Glutamatergic neuron (in vitro differentiated cells): ENCODE measurements at places on chromosomes 5 and 9. TPM values are rescaled to one million over a fixed set of nuclear protein-coding genes. Genes with fewer than 3 reads are reported as not detected.

Gene INSL4
- not detected for total RNA-seq

Gene ANGPTL2
- 55.5 TPM for total RNA-seq

Gene TRPM6
- 1.7 TPM for total RNA-seq

Gene FOXI1
- not detected for total RNA-seq

Gene BTNL8
- total RNA-seq: not detected

Gene TMEM252
- not detected for total RNA-seq

Gene STC2
- total RNA-seq: 14.0 TPM

DNA sequence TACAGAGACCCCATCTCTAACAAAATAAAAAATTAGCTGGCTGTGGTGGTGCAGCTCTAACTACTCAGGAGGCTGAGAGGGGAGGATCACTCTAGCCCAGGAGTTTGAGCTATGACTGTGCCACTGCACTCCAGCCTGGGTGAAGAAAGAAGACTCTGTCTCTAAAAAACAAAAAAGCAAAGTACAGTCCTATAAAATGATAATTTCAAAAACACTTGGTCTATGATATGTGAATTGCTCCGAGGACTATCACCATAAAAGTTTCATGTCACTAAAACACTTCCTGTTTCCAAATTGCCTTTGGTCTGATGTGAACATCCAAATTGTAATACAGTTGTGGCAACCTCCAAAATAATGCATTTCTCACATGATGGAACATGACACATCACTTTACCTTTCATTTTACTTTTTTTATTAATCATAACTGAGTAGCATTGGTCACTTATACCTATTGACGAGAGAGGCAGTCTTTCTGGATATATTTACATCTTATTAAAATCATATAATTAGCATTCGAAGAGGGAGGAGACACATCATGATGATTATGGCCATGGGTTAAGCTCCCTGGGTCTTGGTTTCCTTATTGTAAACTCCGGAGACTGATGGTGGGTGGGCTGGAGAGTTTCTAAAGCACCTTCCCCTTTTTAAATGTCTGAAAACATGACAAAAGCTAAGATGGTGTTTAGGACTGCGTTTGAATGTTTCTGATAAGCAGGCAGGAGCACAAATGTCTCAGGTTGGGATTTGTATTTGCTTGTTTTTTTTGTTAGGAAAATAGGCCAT lies 25.8 kb upstream of the CD180 start:
- no peak for DNase-seq
- peaks cover 5% of the 10 kb centered on the region for H3K27me3 ChIP-seq
- H3K27ac ChIP-seq: no peak overlapping the region
- no peaks in the 10 kb centered on the region for H3K36me3 ChIP-seq

DNA sequence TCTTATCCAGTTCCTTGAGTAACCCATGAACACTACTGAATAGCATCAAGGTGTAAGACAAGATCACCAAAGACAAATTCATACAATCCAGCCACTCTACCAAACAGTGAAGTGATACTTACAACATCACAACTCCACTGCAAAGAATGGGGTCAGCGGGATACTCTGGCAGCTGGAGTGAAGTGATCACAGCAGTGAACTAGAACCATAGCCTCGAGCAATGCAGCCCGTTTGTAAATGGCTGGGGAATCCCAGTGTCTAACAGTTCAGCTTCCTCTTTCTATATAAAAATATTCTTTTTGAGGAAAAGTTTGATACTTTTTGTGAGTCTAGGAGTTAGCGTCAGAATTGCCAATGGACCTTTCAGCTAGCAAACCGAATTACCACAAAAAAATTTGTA lies 515.2 kb downstream of the ZNF608 start:
- no peak for DNase-seq
- H3K27ac ChIP-seq: no peak overlapping the region
- peaks cover 14% of the 10 kb centered on the region for H3K36me3 ChIP-seq

DNA sequence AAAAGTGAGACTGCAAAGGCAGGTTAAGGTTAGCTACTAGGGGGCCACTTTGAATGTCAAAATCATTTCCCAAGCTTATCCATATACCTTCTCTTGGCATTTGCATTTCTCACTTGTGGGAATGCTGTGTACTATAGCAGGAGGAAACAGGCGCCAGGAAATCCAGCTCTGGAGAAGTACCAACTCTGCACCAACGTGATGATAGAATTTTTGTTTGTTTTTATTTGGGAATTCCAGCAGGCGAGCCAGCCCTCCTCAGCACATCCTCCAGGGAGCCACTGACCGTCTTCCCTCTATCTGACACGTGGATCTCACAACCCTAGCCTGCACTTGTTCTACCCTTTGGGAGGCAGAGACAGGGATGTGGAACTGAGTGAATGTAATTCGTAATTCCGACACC lies 318.0 kb downstream of the ACTL7B start:
- no peaks in the 10 kb centered on the region for H3K27me3 ChIP-seq
- no peak overlapping the region for H3K27ac ChIP-seq
- no peak overlapping the region for H3K4me3 ChIP-seq
- H3K36me3 ChIP-seq: no peaks in the 10 kb centered on the region

- H3K27ac ChIP-seq: no peak overlapping the region
- no peak for DNase-seq
- H3K4me1 ChIP-seq: no peaks in the 10 kb centered on the region
- no peaks in the 10 kb centered on the region for H3K27me3 ChIP-seq
- H3K36me3 ChIP-seq: no peaks in the 10 kb centered on the region
These were observed 50.8 kb downstream of the FXN start for GRCh38 chr9:69086312-69086711.

DNA sequence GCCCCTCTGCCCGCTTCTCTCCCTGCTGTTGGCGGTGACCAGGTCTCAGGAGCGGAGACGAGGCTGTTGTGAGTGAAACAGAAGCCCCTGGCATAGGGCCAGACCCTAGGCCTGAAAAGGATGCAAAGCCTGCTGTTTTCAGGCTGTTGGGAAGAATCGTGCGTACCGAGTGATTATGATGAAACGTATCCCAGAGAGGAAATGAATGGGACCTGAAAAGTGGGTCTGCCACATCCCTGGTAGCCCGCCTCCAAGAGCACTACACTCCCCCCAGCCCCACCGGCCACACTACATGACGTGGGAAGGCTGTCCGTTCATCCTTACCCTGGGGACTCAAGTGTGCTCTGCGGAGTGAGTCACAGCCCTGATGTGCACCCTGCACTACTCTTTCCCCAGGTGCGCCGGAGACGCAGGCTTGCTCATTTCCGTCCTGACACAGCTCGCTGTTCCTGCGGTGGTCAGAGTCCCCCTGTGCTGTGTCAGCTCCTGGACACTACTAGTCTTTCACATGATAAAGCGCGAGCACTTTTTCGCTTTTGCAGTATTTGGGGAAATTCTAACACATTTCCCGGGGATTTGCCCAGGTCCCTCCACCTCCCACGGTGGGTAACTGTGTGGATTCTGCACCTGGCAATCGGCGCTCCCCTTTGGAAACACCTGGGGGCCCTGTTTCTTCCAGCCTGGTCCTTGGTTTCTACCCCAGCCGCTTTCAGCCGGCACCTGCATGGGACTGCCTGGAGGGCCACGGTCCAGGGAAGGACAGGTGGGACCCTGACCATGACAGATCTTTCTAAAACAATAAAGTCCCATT lies 91.5 kb downstream of the ANKRD33B start:
- no peak overlapping the region for H3K27ac ChIP-seq
- no peaks in the 10 kb centered on the region for H3K27me3 ChIP-seq
- no peak overlapping the region for H3K4me3 ChIP-seq

GRCh38 chr9:91681461-91682305 lies 258.1 kb upstream of the NFIL3 start:
- DNase-seq: peak; percentile 89
- no peaks in the 10 kb centered on the region for H3K36me3 ChIP-seq
- H3K27ac ChIP-seq: no peak overlapping the region
- no peaks in the 10 kb centered on the region for H3K27me3 ChIP-seq
- H3K4me3 ChIP-seq: no peak overlapping the region

DNA sequence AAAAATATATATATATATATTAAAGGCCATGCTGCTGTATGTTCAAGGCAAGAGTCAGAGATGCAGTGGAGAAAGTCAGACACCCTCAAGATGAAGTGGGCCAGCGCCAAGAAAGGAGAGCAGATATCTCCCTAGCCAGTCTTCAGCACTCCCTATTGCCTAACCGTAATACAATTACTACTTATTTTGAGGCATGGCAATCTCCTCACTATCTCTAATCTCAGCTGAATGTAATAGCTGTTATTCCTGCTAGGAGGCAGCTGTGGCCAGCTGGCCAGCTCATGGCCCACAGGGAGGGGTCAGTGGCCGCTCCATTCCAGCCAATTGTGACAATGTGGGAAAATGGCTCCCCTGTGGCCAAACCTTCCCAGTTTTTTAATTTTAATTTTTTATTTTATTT lies 87.5 kb upstream of the FBXW11 start:
- H3K36me3 ChIP-seq: peaks cover 16% of the 10 kb centered on the region
- no peak overlapping the region for H3K27ac ChIP-seq
- H3K27me3 ChIP-seq: peaks cover 15% of the 10 kb centered on the region
